Stimulated activated CD8-positive, alpha-beta memory T cell treated with anti-CD3 and anti-CD28 coated beads, Interleukin-15, amount 100 ng/mL, for 24 hours (primary cell): ENCODE measurements at places on chromosomes 2 and 18.

- no peak for DNase-seq
Measured at GRCh38 chr2:105445976-105446375, 47.1 kb upstream of the FHL2 start.

GRCh38 chr2:68303033-68303901, 16.5 kb downstream of the CNRIP1 start:
- DNase-seq: no peak

DNA sequence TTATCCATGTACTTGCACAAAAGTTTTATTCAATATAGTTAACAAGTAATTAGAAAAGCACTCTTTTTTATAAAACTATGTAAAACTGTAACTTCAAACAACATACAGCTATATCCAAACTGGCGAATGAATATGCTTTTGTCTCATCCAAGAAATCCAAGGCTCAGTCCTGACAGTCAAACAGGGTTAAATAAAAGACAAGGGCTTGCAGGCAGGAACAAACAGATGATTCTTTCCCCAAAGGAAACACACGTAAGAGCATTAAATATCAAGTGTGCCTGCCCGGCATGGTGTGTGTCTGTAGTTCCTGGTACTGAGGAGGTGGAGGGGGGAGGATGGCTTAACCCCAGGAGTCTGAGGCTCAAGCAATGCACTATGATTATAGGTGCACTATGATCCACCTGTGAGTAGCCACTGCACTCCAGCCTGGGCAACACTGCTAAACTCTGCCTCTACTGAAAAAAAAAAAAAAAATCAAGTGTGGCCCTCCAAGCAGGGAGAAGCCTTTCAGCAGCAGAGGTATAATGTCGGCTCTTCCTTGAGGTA, 171.3 kb downstream of the DLGAP1 start:
- DNase-seq: no peak

DNA sequence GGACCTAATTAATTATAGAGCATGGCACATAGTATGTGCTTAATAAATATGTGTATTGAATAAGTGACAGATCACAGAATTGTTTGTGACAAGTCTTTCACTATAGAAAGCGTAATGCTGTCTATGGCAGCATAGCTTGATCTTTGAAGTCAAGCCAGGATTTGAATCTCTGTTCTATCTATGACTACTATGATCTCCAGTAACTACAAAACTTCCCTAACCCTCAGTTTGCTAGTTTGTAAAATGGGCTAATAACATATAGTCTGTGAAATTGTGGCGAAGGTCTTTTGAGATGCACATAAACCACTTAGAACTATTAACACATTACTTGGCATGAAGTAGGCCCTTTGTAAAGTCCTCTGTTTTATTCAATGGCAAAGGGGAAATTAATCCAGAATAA, 4.0 kb upstream of the FHL2 start:
- no peak for DNase-seq

- no peak for DNase-seq
Measured at GRCh38 chr2:171513719-171514160, 8.5 kb upstream of the CYBRD1 start.

DNA sequence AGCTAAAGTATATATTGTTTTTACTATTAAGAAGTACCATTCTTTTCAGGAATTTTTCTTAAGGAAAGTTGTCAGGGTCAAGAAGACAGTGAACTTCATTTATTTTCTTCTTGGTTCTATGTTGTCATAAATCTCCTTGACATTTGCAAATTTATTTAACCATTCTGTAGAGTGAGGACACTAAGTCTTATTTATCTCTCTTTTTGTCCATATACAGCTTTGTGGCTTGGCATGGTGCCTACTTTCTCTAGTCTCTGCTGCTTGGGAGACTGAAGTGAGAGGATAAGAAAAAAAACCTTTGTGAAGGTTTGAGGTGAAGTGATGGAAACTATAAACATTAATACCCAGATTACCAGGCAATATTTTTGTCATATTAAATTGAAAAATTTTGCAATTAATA, 1389.4 kb downstream of the SUCLG1 start:
- DNase-seq: no peak

- no peak for DNase-seq
Measured at GRCh38 chr2:188477564-188478103, 186.0 kb downstream of the GULP1 start.

GRCh38 chr2:174083843-174084458, 118.8 kb upstream of the SP3 start:
- DNase-seq: no peak

GRCh38 chr2:101720732-101721131, 23.2 kb downstream of the MAP4K4 start:
- DNase-seq: no peak

- DNase-seq: no peak
Measured at GRCh38 chr2:180692322-180692721, 288.1 kb upstream of the UBE2E3 start.

- no peak for DNase-seq
Measured at GRCh38 chr2:207881902-207882301, 112.2 kb upstream of the FZD5 start.

DNA sequence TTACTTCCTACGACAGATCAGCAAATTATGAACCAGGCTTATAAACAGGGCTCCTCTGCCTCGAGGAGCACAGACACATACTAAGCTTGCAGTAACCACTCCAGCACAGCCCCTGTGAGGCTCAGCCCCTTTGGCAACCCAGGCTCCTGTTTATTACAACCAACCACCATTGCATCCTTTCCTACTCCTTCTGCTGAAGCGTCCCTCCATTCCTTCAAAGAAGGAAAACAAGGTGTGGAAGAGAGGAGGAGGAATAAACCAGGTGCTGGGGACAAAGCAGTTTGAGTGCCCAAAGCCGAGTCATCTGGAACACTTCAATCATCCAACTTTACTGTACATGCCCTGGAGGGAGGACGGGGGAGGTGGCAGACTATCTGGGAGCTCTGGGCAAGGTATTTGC, 87.2 kb upstream of the MGAT4A start:
- DNase-seq: no peak

DNA sequence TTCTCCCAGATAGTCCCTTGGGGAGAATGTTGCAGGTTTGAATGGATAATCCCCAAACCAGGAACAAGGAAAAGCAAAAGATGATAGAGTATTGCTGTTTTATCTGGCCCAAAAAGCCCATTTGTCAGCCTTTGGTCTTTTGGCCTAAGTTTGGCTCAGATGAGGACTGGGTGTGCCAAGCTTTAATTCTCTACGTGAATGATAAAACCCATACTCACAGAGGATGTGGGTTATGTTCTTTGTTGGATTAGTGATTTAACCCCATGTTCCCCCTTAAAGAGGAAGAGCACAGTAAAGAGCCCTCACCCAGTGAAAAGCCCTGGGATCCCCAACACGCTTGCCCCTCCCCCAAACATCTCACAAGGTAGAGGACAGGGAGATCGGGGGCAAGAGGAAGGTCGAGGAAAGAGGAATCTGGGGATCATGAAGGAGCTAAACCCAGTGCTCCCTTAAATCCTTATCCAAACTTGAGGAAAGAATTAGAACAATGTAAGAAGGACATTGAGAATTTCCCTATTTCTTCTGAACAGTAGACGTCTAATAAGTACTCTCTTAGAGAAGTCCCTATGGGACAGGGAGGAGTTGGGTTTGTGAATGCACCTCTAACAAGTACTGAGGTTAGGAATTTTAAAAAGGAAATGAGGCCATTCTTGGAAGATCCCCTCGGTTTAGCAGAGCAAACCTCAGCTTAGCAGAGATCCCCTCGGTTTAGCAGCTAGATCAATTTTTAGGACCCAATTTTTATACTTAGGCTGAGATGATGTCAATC, 105.0 kb downstream of the HIBCH start:
- no peak for DNase-seq

DNA sequence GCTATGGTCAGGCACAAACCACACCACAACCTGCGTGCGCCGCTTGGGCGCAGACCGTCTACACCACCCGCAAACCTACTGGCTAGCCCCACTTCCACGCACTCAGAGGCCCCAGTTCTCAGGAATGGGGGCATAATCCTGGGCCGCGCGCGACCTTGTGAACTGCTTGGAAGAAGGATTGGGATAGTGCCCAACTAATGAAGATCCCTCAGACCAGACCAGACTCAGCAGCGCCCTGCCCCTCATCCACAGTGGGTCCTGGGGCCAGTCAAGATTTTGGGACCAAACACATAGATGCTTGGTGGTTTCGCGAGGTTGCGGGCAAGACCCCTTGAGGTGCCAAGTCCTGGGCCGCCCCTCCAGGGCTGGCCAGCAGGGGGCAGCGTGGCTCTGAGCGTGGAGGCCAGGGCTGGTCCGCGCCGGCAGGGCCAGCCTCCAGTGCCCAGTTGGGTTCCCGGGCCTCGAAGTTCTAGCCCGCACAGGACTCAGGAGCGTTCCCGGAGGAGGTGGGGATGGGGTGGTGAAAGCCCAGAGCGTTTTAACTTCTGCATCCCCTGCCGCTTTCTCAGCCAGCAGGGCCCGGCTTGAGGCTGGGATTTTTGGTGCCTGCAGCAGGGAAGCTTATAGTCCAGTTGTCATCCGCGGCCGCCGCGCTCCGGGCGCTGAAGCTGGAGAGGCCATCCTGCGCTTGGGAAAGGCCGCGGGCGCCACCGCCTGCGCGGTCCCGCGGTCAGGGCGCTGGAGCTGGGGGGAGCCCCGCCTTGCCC, 8.3 kb downstream of the OSR1 start:
- no peak for DNase-seq

GRCh38 chr2:33314541-33314940, 161.9 kb upstream of the RASGRP3 start:
- no peak for DNase-seq

GRCh38 chr2:105521176-105521575, 122.3 kb upstream of the FHL2 start:
- no peak for DNase-seq

DNA sequence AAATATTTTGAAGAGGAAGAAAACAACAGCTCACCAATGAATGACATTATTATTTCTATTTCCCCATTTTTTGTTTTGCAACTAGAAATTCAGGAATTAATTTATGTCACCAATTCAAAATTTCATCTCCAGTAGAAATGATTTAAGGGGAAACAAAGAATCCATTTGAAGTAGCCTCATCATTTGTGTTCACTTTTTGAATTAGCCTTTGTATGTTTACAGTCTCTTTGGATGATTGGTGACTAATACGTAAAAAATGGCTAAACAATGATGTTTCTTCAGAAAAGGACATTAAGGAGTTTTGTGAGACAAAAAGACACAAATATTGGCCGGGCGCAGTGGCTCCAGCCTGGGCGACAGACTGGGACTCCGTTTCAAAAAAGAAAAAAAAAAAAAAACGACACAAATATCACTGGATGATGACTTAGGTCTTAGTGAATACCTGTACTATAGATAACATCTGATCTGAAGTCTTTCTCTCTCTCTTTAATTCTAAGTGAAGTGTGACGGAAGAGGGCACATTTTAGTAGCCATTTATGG, 313.2 kb downstream of the PIK3C3 start:
- no peak for DNase-seq

- DNase-seq: no peak
Measured at GRCh38 chr18:78861706-78862105, 117.9 kb upstream of the SALL3 start.

GRCh38 chr18:39602131-39602530, 2036.5 kb upstream of the CELF4 start:
- DNase-seq: no peak

GRCh38 chr2:172806493-172806892, 70.8 kb downstream of the RAPGEF4 start:
- DNase-seq: no peak

- DNase-seq: no peak
Measured at GRCh38 chr2:190843890-190844699, 36.5 kb upstream of the GLS start.

DNA sequence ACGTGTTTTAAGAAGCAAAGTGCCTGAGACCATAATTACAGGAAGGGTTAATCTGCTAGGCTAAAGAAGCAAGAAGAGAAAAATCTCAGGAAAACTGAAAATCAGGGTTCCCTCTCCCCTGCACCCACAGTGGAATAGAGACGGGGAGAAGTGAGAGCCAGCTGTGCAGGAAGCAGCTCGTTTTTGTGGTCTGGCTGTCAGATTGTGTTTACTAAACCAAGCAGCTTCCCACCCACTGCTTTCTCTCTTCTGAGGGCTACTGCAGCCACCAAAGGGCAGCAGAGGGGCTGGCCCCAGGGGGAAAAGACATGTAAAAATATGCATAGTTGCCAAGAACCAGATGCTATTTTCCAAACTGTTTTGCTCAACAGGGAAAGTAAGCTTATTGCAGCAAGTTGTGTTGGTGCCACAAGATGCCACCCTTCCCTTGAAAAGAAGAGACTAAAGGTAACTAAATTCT, 72.6 kb upstream of the THUMPD2 start:
- DNase-seq: no peak

DNA sequence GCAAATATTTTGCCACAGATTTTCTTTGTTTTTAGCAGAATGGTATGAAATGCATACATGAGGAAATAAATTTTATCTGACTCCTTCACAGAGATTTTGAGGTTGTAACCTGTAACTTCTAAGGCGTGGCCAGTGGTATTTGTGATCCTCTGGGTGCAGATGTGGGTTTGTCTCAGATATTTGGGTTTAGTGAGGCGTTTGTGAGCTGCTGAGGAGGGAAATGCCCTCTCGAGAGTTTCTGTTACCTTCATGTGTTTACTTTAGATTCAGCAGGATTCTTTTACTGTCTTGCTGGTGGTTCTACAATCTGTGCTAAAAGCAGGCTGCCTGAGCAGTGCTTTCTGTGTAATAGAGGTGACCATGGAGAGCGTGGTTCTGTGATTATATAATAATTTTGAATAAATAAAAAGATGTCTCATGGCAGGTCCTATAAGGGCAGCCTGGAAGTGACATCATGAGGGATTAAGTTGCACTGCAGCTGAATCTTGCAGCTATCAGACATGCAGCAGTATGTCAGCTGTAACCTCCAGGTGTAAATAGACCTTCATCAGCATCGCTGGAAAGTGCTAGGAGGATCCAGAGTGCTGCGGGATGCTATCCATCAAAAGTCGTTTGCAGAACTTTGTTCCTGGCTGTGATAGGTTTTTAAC, 34.1 kb downstream of the TANC1 start:
- no peak for DNase-seq

DNA sequence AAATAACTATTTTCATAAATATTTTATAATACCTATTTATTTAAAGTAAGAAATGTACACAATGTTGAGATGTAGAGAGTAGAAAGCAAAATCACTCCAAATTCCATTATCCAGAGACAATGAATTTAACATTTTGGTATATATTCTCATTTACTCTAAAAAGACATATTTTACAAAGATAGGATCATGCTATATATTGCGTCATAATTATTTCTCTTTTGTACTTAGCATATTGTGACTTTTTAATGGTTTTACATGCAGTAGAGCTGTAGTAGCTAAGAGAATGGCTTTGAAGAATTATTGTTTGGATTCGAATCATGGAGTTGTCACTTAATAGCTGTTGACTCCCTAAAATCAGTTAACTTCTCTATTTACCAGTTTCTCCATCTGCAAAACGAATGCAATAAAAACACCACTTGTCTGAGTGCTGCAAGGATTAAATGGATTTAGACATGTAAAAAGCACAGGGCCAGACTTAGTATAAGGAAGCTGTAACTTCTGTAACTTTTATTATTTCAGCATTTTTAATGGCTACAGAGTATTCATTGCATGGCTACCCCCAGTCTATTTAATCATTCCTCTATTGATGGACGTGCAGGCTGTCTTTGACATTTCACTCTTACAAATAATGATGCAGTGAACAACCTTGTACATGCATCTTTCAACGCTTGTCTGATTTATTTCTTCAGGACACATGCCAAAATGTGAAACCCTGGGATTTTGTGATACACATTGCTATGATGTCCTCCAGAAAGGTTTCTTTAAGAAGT, 33.2 kb downstream of the KCNS3 start:
- no peak for DNase-seq
